ENCODE measurements at places on chromosomes 12 and 14.
A peak's percentile ranks its signal among the peaks of the same experiment; 100 is the strongest.

GRCh38 chr14:84024231-84024820 lies 1505.6 kb upstream of the FLRT2 start:
- no peak for DNase-seq

DNA sequence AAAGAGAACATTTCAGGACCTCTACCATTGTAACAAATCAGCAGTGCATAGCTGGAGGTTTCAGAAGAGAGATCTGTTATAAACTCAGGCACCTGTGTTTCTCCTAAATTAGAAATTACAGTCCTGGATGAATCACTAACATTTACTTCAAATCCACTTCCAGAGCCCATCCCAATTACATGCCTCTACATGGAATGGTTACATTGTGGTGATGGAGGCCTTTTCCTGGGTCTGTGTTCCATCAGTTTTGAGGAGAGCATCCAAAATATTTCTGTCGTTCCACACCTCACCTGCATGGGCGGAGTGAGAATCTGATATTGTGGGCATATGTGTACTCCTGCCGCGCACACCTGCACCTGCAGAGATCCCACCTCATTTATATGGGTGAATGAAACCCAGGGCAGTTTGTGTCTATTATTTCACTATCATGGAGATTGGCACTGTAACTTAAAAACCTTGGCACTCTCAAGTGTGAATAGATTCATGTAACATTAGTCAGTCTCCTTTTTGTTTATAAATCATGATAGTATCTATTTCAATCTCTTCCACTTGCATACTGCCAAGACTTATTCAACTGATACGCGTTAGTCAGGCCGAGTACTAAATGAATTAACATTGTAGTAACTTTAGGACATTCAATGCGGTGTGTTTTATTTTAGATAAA lies 215.1 kb upstream of the FAR2 start:
- DNase-seq: no peak

- no peak for DNase-seq
Measured at GRCh38 chr12:1651946-1652345, 22.9 kb downstream of the WNT5B start.

DNA sequence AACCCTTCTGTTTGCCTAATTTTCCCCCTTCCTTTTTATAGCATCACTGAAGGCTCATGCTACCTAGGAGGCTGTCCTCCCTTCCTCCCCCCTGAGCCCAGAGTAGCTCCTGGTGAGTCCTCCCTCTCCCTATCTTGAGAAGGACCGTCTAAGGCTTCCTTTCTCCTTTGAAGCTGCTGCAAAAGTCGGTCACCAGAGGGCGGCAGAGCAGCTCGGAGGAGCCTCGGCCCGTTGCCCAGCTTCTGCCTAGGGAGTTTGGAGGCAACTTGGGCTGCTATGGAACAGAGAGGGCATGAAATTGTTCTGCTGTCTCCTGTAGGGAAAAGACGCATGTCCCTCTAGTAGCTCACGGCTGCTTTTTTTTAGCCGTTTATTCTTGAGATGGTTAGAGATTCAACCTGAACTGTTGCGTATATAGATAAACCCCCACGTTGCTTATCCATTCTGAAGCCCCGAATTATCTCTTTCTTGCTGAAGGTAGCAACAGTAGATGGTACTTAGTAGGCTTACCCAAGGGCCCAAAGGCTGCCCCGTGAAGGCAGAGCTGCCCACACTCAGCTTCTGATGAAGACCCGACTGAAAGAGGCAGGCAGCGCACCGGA lies 5.7 kb downstream of the WNT5B start:
- DNase-seq: peak; percentile 13

DNA sequence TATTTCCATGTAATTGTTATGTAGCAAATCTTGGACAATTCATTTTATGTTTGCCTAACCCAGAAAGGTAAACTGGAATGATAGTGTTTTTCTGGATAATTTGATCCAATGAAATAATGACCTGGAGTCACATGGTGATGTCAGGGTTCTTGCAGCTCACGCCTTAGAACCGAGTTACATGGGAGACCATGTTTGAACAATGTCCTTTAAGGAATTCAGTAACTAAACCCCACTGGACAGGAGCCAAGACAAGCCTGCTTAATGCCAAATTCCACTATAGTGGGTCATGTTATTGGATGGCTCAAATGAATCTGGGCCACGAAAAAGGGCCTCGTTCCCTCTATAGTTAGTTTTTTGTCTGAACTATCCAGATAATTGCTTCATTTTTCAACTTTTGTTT lies 255.8 kb upstream of the HMGA2 start:
- no peak for DNase-seq

DNA sequence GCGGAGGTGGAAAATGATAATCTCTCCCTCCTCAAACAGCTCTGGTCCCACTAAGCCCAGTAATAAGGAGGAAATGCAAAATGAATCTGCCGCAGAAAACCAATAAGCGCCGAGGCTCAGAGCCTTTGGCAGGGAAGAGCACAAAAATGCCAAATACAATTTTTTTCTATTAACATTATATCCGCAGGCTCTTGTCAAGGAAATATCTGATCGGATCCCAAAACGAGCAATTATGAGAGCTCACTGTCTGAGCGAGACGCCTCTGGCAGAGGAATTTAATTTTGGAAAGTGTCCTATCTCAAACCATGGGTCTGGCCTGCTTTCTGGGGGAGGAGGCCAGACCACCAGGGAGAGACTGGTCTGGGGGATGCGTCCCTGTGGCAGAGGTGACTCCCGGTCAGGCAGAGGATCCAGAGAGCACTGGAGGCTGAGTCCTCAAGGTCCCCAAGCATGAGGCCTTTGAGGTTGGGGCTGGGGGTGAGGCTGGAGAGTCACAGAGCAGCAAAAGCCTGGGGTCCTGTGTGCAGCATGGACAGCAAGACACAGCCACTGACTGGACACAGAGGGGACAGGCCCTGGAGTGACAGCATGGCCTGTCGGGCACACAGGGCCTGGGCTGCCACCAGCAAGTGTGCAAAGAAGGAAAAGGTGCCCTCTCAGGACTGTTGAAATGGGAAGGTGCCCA lies 342.8 kb upstream of the SFSWAP start:
- DNase-seq: no peak

GRCh38 chr12:125129591-125130255 lies 64.5 kb downstream of the AACS start:
- no peak for DNase-seq

DNA sequence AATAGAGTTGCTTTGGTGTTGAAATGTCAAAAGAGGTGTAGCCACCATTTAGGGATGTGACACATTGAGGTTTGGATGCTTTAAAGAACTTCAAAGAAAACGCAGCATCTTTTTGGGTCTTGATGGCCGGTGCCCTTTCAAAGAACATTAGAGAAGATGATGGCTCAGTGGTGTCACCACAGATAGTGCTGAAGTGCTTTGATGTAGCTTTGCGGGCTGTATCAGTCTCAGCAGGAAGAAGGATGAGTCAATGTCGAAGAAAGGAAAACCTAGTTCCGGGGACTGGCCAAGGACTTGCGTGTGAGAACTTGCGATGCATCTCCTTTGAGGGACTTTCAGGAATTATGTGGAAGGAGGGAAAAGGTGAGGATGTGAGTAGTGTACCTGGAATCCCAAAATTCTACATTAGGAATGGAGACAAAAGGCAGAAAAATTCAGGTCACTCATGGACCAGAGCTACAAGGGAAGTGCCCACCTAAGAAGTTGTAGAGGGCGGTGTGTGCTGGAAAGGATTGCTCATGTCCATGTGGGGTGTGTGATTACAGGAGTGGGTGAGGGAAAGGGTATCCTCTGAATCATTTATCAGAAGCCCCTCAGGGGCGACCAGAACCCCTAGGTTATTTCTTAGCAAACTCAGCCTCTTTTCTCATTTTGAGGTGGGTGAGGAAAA lies 39.7 kb upstream of the GZMB start:
- DNase-seq: peak; percentile 46

- no peak for DNase-seq
Measured at GRCh38 chr12:79615596-79616560, 74.9 kb downstream of the PAWR start.

GRCh38 chr14:73753887-73754795 lies 40.0 kb upstream of the PNMA1 start:
- DNase-seq: no peak

GRCh38 chr12:24378548-24379407 lies 429.3 kb upstream of the SOX5 start:
- no peak for DNase-seq

- no peak for DNase-seq
Measured at GRCh38 chr14:100680439-100681051, 46.1 kb upstream of the DLK1 start.

DNA sequence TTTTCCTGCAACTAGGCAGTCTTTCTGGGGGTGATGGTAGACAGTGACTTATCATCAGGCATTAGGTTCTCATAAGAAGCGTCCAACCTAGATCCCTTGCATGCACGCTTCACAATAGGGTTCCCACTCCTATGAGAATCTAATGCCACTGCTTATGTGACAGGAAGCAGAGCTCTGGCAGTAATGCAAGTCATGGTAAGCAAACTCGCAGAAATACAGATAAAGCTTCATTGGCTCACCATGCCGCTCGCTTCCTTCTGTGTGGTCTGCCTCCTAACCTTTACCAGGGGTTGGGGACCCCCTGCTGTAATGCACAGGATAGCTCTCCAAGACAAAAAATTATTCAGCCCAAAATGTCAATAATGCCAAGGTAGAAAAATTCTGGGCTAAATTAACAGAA lies 864.2 kb downstream of the TRHDE start:
- no peak for DNase-seq

DNA sequence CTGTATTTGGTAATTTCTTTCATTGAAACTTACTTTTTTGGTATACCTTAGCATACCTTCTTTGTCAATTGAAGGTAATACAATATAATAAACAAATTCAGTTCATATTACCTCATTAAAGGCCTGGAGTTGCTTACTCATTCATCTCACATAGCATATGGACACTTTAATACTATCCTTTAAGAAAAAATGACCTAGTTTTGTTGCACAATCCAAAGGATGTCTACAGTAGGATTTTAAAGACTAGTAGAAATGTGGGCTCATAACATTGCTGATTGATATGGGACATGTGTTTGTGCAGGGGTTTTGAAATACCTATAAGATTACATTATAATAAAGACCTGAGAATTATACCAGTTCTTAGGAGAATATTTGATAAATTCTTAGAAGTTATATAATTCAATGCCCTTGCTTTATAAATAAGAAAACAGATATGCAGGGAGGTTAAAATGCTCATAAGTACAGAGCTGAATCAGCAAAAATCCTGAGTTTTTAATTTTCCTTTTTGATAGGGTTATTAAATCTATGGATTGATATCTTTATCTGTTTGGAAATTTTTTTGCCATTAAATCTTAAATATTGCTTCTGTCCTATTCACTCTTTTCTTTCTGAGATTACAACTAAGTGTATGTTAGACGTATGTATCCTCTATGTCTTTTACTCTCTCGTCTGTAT lies 352.1 kb downstream of the ATP23 start:
- DNase-seq: no peak

DNA sequence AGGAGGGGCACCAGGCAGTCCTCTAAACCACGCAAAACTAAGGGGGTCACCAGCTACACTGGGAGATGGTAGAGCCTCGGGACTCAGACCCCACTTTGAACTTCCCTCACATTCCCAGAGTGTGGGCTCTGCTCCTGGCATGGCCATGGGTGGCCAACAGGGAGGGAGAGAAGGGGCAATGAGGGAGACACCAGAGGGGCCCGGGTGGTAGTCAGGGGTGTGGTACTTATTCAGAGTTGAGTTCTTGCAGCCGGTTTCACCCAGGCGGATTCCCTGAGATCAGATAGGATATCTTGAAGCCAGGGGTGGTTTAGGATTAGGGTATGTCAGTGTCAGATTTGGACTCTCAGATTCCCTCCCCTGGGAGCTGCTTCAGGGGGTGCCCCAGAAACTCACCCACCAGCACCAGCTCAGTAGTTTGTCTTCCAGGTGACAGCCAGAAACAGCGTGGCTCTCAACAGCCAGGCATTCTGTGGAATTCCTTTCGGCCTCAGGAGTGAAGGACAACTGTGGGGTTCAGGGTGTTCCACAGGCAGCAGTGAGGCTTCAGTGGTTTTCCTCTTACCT lies 56.0 kb downstream of the ELK3 start:
- no peak for DNase-seq

DNA sequence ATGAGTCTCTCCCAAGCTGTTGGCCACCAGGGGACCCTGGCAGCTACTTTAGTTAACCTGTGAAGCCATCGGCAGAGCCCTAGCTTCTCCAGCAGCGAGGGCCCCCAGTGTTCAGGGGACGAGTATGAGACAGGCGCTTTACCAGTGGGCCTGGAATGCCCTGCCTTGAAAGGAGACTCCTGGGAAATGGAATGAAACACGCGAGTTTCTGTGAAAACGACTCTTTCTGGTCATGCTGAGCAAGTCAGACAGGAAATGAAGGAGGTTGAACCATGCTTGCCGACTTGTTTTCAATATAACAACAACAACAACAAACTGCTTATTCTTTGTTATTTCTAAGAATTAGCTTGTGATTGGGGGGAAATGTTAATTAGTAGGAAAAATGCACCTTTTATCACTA lies 42.9 kb downstream of the SFSWAP start:
- DNase-seq: no peak

DNA sequence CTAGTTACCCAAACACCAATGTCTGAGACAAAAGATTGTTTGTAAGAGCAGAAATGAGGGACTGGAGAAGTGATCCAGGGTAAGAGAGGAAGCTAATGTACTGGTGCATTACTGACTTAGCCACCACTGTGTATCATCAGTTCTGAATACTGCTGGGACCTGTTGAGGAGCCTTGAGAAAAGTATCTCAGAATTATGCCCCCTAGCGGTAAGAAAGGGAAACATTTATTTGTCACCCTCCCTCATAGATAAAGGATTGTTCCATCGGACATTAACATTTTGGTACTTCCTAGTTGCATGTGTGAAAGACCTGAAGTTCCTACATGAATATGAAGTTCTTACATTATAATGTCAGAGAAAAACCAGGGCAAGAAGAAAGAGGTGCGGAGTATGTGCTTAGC lies 612.5 kb downstream of the FSCB start:
- DNase-seq: no peak

GRCh38 chr12:60967128-60967527 lies 1293.1 kb upstream of the USP15 start:
- no peak for DNase-seq

- no peak for DNase-seq
Measured at GRCh38 chr12:12549426-12549825, 13.2 kb downstream of the DUSP16 start.

Measured in activated T-helper 1 cell treated with Interleukin-2 at 50 U/mL for 16 hours (primary cell).